ENCODE measurements at places on chromosomes 12 and 14.

DNA sequence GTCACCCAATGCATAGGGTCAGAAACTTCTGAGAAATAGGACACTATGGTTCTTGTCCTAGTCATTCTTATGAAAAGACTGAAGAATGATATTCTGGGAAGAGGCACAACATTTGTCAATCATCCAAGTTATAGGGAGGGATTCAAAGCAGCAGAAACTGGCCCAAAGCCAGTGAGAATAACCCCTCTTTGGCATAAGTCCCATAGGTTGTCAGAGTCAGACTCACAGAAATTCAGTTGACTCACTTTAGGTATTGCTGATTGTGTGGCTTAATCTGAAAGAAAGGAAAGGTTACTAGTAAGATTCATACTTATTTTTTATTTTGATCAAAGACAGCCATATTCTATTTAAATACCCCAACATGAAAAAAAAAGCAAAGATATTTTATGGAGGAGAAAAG lies 151.0 kb downstream of the SRGAP1 start:
- DNase-seq: no peak

- no peak for DNase-seq
Observed at GRCh38 chr14:34782031-34782430, 67.6 kb upstream of the CFL2 start.

DNA sequence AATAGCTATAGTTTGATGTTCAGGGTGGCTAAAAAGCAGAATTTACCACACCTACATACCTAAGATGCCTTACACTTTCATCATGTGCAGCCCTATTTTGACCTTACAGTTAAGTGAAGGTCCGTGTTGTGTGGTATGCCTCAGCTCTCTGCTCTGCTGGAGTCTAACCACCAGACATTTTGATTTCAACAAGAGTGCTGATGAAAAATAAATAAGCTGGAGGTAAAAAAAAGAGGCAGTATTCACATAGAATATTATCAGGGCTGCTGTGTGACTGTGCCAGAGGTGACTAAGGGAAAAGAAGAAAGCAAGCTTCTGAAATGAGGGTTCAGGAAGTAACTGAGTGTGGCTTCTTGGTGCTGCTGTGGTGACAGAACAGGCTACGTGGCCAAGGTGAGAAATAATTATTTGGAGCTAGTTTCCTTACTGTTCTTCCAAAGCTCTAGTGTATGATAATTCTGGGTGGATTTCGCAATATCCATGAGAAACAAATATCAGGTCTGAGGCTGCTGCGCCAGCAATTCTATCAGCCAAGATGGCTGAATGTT lies 188.8 kb downstream of the STXBP6 start:
- peak; percentile 74 for DNase-seq

DNA sequence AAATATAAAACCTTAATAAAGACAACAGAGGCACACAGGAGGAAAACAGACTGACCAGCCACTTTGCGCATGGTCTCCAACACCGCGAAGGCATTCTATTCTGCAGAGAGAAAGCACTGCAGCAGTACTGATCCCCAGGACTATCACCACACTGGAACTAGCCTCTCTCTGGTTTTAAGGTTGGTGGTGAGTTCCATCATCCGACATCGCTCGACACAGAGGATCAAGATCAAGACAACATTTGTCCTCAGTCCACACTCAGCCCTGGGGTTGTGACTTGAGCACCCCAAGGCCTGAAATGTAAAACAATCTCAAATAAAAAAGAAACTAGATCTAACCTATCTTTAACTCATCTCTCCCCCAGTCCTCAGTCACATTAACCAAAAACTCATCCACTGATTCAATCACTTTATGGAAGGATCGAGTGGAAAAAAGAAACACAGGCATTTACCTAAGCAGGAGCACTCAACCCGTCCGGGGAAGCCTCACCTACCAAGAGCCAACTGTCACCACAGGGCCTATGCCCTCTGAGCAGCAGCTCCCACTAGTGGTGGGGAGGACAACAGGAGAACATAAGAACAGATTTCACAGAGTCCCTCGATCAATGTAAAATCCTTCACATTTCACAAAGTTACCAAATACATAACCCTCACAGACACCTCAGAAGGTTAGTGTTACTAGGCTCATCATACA lies 17.7 kb downstream of the STXBP6 start:
- no peak for DNase-seq

GRCh38 chr12:111107392-111108178 lies 187.2 kb upstream of the MYL2 start:
- DNase-seq: no peak

GRCh38 chr14:32134448-32135097 lies 57.5 kb downstream of the ARHGAP5 start:
- DNase-seq: peak; percentile 41

- peak; percentile 96 for DNase-seq
Observed at GRCh38 chr14:34713681-34714319, 593 bp downstream of the CFL2 start.

DNA sequence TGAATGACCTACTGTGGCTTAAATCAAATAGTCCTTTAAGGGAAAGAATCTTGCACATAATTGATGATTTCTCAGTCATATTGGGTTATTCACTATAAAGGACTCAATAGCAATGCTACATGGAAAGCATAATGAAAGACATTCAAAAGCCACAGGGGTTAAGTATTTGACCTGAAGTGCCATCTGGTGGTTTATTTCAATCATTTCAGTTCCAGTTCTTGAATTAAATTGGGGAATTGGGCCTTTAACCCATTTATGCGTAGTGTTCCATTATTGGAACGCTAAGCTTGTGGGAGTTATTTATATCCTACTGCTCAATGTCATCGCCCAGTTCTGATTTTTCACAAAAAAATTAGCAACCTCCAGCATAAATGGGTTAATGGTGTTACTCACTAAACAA lies 41.3 kb upstream of the C12orf71 start:
- peak; percentile 19 for DNase-seq

DNA sequence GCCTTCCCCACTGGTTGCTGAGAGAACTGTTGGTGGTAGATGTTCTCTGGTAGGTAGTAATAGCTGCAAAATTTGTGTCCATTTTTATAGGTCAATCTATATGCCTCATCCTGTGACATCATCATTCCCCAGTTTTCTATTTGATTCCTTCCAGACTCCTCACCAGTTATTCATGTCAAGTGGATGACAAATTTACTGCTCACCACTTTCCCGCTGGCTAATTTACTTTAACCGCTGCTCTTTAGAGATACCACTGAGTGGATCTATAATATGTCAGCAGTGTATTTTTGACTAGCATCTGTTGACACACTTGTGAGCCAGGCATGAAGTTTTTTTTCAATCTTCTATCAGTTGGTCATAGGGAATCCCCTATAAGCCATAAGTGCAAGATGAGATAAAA lies 24.6 kb downstream of the GPR65 start:
- DNase-seq: no peak

DNA sequence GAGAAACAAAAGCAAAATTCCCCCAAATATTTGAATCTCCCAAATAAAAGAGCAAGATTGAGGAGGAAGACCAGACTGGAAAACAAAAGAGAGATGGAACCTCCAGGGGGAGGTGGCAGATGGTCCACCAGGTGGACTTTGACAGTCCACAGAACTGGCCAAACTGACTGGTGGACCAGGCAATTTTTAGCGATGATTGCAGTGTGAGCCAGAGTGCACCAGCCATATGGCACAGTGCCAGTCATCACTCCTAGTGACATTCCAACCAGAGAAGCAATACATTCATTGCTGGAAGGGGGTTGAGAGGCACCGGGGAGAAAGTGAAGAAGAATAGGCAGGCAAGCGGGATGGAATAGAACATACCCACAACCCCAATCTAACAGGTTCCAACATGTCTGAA lies 182.9 kb downstream of the EXOC5 start:
- DNase-seq: no peak

GRCh38 chr12:112738531-112738930 lies 53.0 kb upstream of the RPH3A start:
- DNase-seq: no peak

- no peak for DNase-seq
Observed at GRCh38 chr14:68813318-68813838, 20.5 kb upstream of the ZFP36L1 start.

DNA sequence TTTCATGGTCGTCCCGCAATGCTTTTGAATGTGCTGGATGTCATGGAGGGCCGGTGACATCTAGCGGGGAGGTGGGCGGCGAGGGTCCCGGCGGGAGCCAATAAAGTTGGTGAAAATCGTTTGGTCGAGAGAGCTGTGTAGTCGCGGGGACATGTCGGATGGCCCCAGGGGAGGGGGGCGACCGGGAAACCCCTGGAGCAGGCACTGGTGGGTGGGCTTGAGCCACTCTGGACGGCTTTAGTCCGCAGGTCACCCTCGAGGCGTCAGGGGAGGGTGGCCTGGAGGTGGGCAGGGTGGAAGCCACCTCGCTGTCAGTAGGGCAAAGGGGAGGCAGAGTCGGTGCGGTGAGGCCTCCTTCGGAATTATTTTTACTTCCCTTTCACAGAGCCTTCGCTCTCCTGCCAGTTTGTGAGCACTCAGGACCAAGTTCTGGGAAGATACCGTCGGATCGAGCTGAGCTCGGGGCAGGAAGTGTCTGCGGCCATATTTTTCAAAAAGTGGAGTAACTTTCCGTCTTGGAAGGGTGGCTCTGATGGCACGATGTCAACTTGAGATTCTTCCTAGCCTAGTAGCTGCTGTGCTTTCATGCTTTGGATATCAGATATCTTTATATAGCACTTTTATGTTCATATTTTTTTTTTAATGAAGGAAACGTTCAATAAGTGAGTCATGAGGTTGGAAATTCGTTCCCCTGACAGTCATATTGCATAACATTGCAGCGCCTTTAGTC lies 28.2 kb downstream of the WBP11 start:
- peak; percentile 73 for DNase-seq

GRCh38 chr12:104935886-104936285 lies 22.2 kb downstream of the SLC41A2 start:
- no peak for DNase-seq

- peak; percentile 72 for DNase-seq
Observed at GRCh38 chr14:68444449-68445168, 348.3 kb downstream of the ZFP36L1 start.

GRCh38 chr12:25308756-25309155 lies 58.0 kb upstream of the KRAS start:
- peak; percentile 84 for DNase-seq

DNA sequence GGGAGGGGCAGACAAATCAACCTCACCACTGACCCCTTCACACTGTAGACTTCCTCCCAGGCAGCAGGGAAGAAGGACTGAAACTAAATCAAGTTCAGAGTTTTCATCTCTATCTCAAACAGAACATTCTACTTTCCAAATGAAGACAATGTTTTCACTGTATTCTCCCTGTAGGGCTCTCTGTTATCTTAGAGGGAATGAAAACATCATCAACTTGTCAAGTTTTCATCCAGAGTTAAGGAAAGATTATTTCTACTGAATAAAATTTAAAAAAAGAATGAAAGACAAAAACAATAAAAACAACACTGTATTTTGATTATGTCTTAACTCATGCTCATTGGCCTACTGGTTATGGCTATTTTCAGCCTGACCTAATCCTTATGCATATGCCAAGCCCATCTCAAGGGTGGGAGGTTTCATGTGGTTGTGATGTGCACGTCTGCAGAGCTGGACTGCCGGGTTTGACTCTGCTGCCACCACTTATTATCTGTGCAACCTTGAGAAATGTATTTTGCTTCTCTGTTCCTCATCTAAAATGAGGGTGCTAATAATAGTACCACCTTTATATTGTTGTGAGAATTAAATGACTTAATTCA lies 152.0 kb upstream of the AVPR1A start:
- DNase-seq: peak; percentile 30

- no peak for DNase-seq
Observed at GRCh38 chr12:11524446-11524845, 125.0 kb upstream of the ETV6 start.

DNA sequence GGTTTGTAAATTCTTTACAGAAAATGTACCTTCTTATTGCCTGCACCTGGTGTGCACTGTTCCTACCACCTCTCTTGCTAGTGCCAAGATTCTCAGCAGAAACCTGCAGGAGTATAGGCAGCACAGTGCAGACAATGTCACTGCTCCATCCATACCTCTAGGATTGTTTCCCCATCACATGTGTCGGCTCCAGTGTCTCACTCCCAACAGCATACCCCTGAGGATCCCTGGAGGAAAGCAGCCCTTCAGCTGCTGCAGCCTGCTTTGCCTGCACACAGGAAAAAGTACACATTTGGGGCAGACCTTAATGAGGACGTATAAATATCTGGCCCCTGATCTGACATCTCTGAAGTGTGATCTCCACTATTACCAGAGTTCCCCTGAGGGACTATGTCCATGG lies 235.5 kb downstream of the MDGA2 start:
- no peak for DNase-seq

- DNase-seq: no peak
Observed at GRCh38 chr12:58844161-58844560, 76.1 kb downstream of the LRIG3 start.
